Cortex of kidney (tissue), 1 donor: ENCODE measurements at places on chromosomes 11 and 22.

DNA sequence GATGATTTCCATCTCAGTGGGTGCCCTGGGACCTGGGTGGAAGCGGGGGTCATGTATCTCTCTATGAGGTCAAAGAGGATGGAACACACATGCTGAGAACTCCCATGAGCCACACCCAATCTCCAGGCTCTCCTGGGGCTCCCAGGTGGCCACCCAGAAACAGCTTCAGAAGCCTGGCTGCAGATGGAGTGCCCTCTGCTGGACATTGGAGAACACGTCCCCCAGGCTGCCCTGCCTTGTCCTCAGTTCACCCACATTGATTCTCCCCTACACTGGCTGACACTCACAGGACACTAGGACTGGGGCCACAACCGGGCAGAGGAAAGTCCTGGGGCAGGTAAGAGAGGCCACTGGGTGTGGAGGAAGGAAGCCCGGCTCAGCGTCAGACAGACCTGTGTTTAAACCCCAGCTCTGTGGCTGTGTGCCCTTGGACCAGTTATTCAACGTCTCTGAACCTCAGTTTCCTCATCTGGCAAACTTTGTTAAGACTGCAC, 4.5 kb upstream of the NOL12 start:
- DNase-seq: no peak

DNA sequence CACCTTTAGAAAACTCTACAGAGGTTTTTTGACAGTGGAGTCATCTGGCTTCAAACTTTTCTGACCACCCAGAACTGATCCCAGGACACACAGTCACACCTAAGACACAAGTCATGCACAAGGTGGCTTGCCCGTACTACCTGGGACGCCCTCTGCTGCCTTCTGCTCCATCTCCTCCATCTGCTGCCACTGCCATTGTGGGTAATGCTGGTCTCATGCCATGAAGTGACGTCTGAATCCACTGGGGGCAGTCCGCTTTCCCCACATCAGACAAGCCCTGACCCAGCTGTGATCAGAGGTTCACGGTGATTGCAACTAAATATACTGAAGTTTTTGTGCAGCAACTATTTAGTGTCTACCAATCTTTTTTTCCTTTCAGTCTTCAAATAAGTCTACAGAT, 5.4 kb upstream of the NDUFS8 start:
- DNase-seq: no peak

DNA sequence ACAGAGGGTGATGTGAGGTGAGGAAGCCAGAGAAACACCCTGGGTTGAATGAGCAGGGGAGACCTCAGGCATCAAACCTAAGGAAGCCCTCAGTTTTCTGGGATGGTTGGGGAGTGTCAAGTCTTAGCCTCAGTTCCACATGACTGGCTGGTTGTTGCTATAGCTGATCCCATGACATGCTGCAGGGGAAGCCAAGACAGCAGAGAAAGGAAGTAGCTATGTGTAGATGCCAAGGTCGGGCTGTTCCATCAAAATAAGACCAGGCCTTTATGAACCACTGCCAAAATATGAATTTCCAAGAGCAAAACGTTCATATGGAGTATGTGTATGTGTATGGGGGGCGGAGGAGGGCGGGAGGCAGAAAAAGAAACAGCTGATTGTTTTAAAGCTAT, 11.6 kb downstream of the CD59 start:
- DNase-seq: no peak

DNA sequence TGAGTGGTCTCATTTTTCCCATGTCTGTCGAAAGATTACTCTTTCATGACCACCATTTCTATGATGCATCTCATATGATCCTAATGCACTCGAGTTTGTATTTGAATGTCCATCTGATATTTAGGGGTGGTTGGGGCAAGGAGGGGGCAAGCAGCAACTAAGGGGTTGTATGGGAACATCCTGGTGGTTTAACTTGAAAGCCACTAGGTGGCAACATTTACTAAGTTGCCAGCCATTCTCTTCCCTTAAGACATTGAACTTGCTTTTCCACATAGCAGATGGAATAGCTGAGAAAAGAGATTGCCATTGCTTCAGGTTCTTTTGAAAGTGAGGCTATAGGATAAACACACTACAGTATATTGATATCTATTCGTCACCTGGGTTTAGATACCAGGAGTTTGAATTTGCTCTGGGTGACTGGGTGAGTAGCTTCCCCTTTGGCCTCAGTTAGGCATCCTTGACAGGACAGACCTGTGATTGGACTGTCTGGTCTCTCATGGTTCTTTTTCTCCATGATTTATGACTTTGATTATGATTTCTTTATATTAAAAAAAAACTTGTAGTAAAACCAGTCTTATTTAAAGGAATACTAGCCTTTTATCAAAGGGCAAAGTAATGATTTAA, 32.4 kb downstream of the NF2 start:
- no peak for DNase-seq

DNA sequence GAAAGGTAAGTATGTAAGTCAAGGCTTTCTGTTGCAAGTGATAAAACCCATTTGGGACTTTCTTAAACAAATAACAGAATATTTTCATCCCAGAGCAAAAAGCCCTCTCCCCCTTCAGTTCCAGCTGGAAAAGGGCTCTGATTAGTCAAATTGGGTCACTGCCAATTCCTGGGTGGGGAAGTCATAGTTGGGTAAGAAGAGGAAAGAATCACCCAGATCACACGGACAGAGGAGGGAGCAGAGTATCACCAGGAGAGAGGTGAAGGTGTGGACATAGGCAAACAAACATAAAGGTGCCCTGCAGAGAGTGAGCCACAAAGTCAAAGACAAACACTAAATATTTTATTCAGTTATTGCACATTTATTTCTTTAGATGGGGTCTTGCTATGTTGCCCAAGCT, 36.3 kb upstream of the SORL1 start:
- DNase-seq: no peak

DNA sequence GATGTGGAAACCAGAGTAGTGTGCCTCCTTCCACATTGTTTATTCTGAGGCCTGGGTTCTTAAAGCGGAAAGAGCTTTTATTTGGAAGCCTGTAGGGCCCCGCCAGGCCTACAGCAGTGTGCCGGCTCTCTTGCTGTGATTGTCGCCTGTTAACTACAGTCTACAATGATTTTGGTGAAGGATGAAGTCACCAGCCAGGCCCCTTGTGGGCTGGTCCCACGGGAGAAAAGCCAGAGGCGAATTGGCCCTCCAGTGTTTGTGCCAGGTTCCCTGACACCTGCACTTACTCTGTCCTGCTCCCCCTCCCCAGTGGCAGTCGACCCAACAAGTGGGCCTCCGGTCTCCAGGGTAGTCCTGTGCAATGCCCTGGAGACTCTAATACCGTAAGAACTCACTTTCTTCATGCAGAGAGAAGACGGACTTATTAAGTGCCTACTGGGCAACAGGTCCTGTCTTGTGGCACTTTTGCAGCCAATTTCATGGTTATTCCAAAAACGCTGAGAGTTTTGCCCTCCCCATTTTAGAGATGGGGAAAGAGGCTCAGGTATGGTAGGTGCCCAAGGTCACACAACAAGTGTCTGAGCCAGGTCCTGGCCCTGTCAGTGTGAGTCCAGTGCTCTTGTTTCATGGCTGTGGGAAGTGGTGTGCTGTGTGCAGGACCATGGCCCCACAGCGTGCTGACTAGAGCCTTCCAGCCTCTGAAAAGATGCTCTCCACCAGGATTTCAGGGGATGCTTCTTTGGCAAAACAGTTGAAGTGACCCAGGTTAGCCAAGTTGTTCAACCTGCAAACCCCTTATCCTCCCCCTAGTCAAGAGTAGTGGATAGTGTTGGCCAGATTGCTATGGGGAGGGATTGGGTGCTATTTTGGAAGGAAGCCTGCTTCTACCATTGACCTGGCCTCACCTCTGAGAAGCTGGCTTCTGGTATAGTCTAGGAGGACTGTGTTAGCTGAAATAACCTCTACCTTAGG, 1.4 kb downstream of the MICAL2 start:
- no peak for DNase-seq

DNA sequence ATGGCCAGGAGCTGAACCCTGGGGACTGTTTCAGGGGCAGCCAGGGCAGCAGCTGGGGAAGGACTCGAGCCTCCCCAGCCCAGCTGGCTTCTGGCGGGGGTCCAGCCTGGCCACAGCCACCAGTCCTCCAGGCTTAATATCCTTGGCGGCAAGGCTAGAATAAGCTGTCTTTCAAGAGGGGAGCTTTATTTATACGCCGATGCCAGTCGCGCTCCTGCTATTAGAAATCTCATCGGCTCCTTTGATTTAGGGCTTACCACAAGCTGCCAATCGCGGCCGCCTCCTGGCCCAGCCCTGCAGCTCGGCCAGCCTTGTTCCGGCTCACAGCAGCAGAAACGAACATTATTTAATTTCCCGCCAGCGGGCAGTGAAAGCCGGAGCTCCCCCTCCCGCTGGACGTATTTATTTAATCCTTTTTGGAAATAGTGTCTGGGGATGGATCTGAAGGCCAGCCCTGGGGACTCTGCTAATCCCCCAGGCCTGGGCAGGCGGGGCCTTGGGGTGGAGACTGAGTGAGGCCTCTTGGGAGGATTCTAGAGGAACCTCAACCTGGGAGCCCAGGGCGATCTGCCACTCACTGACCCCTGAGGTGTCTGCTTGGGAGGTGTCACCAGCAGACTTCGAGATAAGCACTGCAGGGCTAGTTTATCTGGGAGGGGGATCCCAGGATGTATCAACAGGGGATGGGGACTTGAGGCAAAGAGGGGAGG, 363.1 kb downstream of the MN1 start:
- DNase-seq: no peak

GRCh38 chr22:40226620-40227019, 48.9 kb downstream of the TNRC6B start:
- DNase-seq: no peak

DNA sequence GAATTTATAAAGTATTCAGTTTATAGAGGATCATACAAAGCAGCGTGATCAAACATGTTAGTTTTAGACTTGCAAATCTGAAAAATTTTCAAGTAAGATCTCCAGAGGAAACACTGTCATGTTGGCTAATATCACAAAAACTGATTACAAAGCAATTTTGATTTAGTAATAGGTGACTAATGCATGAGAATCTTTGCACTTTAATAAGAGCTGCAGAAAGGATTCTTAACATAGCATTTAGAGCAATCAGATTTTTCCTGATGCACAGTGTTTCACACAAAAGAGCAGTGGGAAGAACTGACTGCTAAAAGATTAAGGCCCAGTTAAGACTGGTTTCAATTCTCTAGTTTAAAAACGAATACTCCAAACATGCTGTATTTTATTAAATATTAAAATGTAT, 321.2 kb downstream of the GUCY1A2 start:
- no peak for DNase-seq

GRCh38 chr11:70745941-70746340, 347.6 kb downstream of the CTTN start:
- DNase-seq: no peak

- DNase-seq: no peak
Measured at GRCh38 chr11:59437770-59438169, 1.5 kb downstream of the OR5A1 start.

DNA sequence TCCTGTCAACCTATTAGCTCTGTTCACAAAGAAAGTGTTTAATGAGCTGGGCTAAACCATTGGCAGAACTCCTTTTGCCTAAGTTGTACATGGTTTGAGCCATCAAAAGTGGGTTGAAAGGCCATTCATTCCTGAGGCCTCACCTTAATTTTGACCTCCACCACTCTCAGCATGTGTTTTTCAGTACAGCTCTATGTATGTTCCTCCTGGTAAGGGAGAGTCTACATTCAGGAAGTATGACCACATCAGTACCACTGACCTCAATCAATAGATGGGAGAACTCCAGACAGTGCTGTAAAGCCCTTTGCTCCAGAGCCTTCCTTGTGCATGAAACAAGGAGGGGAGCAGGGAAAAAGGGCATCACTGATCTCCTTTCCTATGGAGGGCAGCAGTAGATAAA, 87.8 kb upstream of the CARD18 start:
- no peak for DNase-seq
